ENCODE measurements at places on chromosomes 1 and 21. TPM values are rescaled to one million over a fixed set of nuclear protein-coding genes. Genes with fewer than 3 reads are reported as not detected.

Gene FNDC5
- 62.6 TPM for total RNA-seq

GRCh38 chr1:76314730-76315129, 240.2 kb downstream of the ST6GALNAC3 start:
- ATAC-seq = peak; percentile 44

Gene TNFRSF14
- total RNA-seq = 0.50 TPM

Gene SYTL1
- 16.9 TPM for total RNA-seq

GRCh38 chr1:47870946-47871676, 126.1 kb downstream of the TRABD2B start:
- ATAC-seq = no peak

GRCh38 chr1:2224170-2224584, 3.9 kb upstream of the SKI start:
- no peak for ATAC-seq

All from motor neuron (in vitro differentiated cells).